Suppressor macrophage treated with lipopolysaccharide for 4 hours (primary cell): ENCODE measurements at places on chromosomes 4 and X.

- DNase-seq: no peak
Observed at GRCh38 chr4:154984616-154985015, 203.5 kb downstream of the RBM46 start.

DNA sequence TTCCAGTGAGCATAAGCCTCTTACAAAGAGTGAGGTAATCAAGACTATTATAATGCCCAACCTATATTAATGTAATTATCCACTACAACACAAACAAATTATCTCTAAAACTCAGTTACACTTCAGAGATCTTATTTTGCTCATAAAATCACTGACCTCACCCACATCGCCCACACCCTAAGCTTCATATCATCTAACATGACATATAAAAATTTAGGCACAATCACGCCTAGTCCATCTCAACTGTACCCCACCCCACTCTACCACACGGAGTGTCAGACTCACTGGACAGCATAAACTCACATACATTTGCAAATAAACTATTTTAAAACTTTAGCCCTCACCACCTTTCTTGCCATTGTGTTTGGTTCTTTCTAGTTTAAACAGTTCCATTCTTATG lies 252.4 kb downstream of the PCDH7 start:
- DNase-seq: no peak

- DNase-seq: no peak
Observed at GRCh38 chr4:109631532-109632108, 71.6 kb downstream of the MCUB start.

DNA sequence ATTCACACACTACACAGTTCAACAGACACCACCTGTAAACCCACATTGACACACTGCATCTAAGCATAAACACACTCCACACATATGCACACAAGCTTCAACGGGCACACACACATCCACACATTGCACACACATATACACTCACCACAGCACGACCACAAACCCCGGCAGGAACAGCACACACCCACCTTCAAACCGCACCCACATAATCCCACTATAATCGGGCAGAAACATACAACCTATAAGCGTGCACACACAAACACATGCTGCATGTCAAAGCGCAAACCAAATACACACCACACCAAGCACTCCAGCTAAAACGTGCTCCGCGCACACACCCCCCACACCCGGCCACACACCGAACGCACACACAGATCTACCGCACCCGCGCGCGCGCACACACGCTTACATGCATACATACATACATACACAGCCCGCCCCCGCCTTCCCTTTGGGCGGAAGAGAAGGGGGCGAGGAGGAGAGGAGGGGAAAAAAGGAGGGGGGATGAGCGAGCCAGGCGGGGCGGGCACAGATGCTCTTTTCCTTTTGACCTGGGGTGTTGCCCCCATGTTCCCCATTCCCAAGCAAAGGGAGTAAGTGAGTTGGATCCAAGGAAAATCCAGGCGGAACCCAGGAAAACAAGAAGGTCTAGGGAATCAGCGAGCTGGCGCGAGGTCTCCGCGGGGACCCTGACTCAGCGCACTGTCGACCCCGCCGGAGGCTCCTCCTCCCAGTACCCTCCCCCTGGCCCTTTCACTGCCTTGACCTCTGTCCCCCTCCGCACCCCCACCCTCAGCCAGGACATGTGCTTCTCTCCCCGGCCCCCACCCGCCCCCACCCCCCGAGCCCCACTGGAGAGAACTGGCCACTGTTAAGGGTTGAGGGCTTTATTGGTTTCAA lies 9.9 kb downstream of the ARHGAP36 start:
- no peak for DNase-seq

DNA sequence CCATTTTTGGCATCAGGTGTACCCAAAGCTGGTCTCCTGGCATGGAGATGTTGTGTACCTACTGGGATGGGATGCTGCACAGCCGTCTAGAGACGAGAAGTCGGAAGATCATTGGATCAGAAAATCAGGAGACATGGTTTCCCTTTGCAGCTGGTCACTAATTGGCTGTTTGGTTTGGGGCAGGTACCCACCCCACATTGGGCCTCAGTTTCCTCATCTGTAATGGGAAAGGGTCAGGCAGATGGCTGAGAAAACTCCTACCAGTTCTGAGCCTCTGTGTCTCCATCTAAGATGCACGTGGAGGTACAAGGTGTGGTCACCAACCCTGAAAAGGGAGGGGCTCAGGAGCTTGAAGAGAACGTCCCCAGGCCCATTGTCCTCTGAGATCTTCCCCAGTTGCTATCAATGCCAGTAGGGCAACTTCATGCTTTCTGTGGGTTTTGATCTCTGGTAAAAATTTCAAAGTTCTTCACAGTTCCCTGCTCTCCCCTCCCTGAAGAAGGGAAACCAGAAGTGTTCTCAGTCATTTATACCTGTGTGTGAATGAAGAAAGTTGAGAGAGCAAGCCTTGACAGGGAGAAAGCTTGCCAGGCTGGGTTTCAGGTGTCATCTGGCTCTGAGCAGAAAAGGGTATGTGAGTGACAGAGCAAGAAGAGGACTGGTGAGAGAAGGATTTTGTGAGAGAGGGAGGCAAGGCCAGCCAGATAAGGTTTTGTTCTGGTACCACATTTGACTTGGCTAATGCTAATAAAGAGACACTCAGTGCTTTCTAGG lies 15.1 kb downstream of the TSC22D3 start:
- no peak for DNase-seq
